Neuronal stem cell (in vitro differentiated cells): ENCODE measurements at places on chromosomes 4 and X.

GRCh38 chr4:187485676-187486075 is 509.9 kb upstream of the ZFP42 start:
- DNase-seq: no peak

- DNase-seq: no peak
Measured at GRCh38 chrX:131987252-131987651, 35.9 kb upstream of the STK26 start.

- no peak for DNase-seq
Measured at GRCh38 chr4:5787311-5787710, 76.3 kb downstream of the EVC start.

DNA sequence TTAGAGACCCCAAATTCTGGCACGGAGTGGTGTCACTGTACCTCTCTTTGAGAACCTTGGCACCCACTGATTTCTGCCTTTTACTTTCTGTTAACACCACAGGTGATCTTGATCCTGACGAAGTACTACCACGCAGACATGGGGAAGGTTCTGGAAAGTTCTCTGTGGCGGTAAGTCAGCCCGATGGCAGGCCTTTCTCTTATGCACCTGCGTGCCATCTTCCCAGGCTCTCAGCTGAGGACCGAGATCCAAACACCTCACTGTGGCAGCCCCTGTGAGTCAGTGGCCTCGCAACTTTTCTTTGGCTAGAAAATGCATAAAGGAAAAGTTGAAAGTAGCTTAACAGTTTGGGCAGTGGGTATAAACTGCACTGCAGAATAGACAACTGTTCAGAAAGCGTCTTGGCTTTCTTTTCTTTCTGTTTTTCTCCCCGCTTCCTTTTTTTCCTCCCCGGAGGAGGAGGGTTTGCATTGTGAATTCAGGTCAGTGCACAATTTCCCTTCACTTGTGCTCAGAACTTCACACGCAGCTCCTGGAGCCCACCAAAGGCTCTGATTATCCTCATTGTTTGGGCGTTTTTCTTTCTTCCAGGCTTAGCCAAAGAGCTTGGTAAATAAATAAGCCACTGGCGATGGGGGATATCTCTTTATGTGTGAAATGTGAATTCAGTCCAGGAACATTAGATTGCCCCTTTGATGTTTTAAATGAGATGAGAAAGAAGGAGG is 38.4 kb downstream of the PSAPL1 start:
- peak; percentile 29 for DNase-seq

- no peak for DNase-seq
Measured at GRCh38 chr4:1492142-1492457, 85.9 kb upstream of the NKX1-1 start.

DNA sequence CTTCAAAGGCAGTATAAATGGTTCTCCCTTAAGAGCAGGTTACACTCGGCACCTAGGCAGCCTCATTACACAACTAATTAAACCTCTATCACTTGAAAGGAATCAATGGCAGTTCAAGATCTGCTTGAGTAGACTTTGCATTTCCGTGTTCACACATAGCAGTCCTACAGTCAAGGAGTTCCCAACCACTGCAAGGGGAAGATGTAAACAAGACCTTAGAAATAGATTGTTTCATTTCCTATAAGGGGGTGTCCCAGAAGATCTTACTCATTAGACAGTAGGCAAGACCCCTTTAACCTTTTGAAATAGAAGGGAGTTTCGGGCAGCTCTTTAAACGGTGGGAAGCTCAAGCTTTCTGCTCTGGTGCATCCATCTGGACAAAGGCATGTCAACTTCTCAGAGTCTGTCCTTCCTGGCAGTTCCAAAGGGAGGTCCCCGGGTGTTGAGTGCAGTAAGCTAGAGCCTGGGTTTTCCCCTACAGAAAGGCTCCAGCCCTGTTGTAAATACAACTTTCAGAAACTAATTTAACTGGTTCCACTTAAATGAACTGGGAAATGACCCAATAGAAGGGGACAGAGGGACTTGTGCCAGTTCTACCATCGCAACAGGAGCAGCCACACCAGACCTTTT is 150.8 kb downstream of the RBMX2 start:
- DNase-seq: no peak

GRCh38 chrX:78619834-78620233 is 39.3 kb downstream of the RTL3 start:
- DNase-seq: no peak

DNA sequence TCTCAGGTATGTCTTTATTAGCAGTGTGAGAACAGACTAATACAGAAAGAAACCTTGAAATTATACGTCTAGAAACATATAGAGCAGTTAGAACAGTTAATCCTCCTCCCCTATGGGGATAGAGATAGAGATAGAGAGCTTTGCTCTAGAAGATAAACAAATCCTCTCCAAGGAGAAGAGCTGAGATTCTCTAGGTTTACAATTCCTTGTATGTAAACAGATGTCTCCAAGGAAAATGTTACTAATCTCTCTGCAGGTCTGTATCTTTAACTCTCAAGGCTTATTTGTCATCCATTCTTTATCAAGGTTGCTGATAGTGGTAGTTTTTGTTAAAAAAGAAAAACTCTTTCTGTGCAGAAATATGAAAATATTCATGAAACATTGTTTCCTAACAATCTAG is 282.1 kb upstream of the GIMD1 start:
- DNase-seq: no peak

- no peak for DNase-seq
Measured at GRCh38 chr4:76072760-76073159, 1.7 kb upstream of the ART3 start.

GRCh38 chr4:86220121-86220520 is 139.7 kb downstream of the MAPK10 start:
- no peak for DNase-seq

- no peak for DNase-seq
Measured at GRCh38 chrX:135382260-135382659, 39.5 kb upstream of the SMIM10L2A start.

DNA sequence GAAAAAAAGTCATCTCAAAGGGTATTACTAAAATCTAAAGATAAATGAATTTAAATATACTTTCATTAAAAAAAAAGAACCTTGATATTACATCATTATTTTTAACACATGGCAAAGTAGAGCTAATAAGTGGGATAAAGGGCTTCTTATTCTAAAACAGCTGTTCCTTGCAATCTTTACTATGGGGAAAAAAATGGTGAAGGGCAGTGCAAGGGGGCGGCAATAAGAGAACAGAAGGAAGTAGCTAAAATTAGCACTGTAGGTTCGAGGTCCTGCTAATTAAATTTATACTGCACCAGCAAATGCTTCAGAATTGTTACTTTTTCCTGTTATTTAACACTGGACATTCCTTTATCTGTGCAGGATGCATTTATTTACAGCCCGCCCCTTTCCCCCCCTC is 89.4 kb upstream of the HPF1 start:
- DNase-seq: no peak

DNA sequence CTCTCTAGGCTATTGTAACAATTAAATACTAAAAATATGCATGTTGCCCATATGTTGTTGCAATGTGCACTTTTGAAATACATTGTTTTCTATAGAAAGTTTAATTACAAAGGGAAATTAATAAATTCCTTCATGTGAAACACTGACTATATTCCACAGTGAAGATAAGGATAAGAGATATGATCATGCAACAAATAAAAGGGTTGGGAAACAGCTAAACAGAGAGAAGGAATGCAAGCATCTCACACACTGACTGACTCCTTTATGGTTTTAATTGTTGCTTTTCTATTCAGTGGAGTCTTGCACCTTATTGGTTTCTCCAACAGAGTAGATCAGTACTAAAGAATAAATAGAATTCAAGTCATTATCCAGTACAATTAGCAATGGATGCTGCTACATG is 37.8 kb downstream of the ELOVL6 start:
- DNase-seq: no peak

GRCh38 chr4:174314770-174315169 is 31.1 kb downstream of the CEP44 start:
- no peak for DNase-seq

GRCh38 chr4:63708661-63709060 is 700.6 kb downstream of the TECRL start:
- DNase-seq: no peak

DNA sequence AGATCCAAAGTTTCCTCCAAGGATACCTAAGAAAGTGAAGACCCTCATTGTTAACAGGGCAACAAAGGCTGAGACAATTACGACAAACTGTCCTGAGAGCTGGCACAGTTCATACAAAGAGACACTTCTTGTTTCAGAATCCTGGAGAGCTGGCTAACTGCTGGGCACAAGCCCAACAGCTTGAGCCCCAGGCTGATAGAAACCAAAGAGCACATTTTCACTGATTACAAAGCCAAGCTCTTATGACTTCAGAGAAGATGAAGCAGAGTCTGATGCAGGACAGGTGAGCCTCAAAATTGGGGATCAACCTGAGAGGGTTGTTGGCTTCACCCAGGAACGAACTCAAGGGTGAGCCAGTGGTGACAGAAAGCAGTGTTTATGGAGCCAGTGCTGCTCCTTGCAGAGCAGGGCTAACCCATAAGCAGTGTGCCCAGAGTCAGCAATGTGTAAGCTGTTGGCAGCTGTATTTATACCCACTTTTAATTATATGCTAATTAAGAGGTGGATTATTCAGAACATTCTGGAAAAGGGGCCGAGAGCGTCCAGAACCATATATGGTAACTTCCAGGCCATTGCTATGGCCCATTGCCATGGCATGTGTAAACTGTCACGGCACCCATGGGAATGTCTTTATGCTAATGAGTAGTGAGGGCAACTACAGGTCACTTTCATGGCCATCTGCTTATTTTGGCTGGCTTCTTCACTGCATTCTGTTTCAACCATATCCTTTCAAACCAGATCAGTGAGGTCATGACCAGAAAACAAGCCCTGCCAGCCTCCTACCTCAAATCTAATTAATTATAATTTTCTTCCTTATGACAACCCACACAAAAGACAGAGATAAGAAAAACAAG is 183.7 kb downstream of the EVC2 start:
- no peak for DNase-seq

DNA sequence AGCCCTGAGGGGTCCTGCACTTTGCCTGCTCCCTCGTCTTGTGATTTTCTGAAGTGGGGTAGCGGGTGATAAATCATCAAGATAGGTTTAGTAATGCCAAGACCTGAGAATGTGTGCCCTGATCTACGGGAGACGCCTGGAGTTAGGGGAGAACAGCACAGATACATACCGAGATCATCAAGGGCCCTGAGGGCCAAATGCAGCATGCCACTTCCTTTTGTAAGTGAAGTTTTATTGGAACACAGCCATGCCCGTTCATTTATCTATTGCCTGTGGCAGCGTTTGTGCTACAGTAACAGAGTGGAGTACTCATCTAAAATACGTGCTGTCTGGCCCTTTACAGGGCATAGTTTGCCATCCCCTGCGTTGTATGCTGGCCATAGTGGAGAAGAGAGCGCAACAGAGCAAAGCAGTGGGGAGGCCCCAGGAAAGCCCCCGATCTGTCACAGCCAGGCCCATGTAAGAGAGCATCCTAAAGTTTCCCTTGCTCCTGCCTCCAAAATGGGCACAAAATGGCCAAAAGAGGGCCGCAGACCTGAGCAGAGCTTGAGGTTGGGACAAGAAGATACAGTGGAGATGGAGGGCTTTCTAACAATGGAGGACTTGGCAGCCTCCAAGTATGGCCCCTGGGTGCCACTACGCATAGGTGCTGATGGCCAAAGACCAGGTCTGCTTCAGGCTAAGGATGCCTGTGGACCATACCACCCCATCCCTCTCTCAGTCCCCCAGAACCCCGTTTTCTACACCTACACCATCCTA is 167.0 kb downstream of the SMIM20 start:
- DNase-seq: no peak

- no peak for DNase-seq
Measured at GRCh38 chr4:103497692-103498091, 222.1 kb downstream of the TACR3 start.

DNA sequence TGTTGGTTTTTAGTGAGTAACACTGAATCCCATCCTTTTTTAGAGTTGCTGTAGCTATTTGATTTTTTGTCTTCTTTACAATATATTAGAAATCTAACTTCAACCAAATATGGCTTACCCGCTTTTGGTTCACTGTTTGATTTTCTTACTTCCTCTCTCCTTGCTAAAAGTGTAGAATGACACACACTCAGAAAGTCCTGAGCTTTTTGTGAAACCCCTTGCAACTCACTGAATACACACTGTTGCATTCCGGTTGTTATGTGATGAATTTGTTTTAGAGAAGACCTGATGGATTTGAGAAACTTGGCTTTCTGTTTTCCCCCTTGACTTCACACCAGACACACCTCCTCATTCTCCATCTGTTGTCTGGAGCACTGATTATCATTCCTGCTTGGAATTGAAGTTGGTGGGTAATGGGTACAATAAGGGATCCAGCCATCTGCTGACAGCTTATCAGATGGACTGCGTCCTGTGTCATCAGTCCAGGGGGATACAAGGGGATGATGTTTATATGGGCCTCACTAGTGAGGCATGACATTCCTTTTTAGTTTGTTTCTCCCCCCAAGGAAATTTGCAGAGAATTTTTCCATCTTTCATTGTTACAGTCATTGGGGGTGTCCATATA is 5.2 kb downstream of the TMEM164 start:
- DNase-seq: no peak

- DNase-seq: no peak
Measured at GRCh38 chrX:45668686-45669443, 468.2 kb upstream of the DIPK2B start.

DNA sequence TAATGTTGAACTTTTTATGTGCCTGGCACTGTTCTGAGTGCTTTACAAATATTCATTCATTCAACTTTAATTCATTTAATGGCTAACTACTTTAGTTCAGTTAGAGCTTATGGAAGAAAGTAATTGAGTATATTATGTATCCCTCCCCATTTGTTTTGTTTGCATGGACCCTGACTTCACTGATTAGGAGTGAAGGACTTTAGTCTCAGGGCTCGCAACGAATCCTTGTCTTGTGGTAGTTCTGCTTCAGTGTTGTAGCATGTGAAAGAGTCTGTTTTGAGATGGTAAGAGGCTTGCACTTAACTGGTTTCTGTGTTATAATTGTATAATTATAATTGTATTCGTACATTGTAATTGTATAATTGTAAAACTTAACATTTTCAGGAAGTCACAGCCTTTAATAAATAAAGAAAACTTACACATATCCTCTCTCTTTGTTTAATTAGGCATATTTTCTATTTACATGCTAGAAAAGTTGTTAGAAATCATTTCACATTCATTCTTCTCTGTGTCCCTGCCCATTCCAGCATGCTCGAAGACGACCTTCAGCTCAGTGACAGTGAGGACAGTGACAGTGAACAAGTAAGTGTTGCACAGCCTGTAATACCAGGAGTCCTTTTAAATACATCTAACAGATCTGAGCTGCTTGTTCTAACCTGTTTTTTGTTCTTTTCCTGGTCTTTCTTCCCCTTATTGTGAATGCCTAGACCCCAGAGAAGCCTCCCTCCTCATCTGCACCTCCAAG is 115.1 kb downstream of the KLHL8 start:
- no peak for DNase-seq

- no peak for DNase-seq
Measured at GRCh38 chr4:151099976-151100417, 569 bp downstream of the RPS3A start.

- DNase-seq: no peak
Measured at GRCh38 chr4:55539658-55540057, 7.1 kb downstream of the CLOCK start.
